ENCODE measurements at places on chromosomes 11 and 22.

GRCh38 chr11:14411818-14412217, 52.8 kb upstream of the RRAS2 start:
- DNase-seq = no peak

DNA sequence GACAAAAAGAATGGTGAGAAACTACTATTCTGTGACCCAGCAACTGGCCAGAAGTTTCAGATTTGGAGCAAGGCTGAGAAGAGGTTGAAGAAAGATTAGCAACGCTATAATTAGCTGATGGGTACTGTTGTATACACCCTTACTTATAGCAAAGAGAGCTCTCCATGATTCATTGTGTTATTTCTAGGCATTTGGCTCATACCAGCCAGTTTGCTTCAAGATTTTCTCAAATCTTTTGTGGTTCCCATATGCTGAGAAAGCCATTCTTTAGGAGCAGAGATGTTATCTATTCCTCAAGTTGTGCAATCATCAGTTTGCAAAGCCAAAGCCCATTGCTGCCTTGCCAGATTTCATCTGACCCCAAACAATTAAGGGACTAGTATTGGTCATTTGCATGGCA, 179.4 kb downstream of the ETS1 start:
- no peak for DNase-seq

DNA sequence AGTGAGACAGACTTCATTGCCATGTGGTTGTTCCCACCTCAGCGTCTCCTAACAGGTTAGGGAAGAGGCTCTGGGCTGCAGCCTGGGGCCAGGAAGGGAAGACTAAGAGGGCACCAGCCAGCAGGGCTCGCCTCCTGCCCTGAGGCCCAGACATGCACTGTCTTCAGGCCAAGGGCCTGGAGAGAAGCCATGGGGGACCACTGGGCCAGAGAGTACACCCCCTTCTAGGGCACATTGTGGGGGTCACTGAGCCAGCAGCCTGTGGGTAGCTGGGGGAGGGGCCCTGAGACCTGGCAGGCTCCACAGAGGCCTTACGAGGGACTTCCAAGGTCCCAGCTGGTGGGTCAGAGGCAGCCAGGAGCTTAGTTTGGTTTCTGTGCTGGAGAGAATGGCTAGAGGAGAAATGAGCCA, 25.0 kb upstream of the MYRF start:
- no peak for DNase-seq

DNA sequence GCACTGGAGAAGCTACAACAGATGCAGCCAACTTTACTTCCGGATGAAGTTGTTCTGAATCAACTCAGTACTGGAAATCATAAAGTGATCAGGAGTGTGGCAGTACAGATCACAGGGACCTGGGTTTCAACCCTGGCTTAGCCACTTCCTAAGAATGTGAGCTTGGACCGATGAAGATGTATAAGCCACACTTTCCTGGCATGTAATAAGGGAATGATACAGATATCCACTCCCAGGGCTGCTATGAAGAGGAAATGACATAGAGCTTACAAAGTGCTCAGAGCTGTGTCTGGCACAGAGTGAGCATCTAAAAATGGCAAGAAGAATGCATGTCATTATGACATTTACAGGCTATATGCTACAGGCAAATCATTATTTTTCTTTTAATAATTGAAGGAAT, 378.7 kb downstream of the NTM start:
- no peak for DNase-seq

GRCh38 chr11:69374946-69375310, 81.0 kb downstream of the MYEOV start:
- DNase-seq = no peak

DNA sequence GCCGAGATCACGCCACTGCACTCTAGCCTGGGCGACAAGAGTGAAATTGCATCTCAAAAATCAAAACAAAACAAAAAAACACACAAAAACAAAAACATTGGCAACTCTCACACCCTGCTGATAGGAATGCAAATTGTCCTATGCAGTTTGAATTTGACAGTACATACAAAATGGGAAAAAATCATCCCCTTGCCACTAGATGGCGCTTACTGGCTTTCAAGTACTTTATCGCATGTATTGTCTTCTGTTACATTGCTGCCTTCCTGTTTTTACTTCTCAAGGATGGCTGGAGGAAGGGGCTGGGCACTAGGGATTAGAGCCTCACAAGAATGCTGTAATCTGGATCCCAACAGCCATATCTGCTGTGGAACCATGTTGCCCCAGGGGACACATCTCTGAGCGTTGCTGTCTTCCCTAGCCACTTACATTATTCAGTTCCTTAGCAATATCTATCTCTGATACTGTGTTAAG, 59.4 kb upstream of the A4GALT start:
- DNase-seq = no peak

DNA sequence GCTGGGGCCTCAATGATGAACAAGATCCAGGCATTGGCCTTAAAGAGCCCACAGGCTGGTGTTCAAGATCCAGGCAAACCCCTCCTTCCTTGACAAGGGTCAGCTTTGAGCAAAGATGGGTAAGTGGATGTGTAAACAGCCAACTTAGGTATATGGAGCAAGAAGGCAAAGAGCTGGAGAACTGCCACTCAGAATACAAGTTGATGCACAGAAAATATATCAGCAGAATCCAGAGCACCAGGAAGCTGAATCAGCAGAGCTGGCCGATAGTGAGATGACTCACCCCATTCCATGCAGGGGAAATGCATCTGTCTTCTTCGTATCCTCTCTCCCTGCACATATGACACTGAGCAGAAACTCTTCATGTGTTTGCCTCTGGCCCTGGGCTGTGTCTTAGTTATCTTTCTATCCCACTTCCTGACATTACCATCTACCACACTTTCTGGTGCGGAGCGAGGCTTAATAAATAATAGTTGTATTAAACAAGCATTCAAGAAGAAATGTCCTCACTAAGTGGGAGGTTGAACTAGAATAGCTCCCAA, 57.8 kb downstream of the ENDOD1 start:
- DNase-seq = no peak

DNA sequence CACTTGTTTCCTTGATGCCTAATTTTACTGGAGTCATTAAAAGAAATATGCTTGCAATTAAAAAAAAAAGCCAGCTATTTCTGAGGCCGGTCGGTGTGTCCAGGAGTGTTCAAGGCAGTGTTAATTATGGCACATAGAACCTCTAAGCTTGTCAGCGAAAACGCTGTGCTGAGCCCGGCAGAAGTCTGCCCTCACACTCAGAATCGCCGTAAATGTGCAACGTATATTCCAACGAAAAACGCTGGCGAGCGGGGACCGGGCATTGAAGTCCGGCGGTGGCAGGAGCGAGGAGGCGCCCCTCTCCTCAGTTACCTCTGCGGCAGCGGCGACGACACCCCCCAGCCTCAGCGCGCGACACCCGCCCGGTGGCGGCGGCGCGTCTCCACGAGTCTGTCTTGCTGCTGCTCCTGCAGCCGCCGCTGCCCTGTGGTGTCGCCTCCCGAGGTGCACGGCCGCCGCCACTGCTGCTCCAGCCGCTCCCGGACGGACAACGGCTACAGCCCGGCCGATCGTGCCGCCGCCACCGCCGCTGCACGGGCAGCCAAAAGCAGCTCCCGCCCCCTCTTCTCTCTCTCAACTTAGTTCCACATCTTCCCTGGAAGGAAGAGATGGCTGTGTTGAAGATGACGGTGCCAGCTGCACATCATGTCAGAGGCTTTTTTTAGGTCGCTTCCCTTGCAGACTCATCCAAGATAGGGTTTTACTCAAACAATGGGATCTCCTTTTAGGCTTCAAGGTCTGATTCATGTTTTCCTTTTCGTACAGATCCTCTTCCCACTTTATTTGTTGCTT, 56.0 kb downstream of the JAM3 start:
- no peak for DNase-seq

DNA sequence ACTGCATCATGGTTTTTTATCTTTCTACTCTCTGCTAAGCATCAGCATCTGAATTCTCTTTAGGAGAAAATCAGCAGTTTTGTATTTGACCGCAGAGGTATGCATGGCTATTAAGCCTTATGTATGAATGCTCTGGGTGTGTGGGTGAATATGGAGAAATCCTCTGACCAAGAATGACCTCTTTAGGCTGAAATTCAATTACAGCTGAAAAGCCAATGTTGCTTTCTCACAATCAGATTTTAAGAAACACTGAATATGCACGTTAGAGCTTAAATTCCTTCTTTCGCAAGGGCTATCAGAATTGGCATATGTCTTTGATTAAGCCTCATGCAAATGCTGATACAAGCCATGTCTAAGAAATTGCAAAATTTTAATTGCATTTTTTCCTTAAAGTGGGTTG, 43.2 kb downstream of the ARHGAP42 start:
- no peak for DNase-seq

DNA sequence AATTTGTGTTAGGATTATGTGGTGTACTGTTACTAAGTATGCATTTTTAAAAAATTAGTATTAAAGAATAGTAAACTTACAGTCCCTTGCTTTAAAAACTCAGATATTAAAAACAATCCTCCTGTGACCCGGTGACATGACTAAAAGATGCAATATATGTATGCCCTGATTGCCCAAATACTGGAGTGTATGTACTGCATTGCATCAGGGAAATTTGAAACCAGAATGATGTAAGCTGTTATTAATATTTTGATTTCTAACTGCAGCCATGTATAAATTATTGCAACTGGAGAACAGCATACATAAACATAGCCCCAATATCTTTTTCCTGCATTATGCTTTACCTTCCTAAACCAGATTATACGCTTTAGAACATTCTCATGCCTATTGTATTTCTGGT, 3.7 kb upstream of the HSPA8 start:
- no peak for DNase-seq

GRCh38 chr22:22547226-22547625, 11.8 kb downstream of the PRAME start:
- no peak for DNase-seq

GRCh38 chr22:19805821-19806212, 45.2 kb downstream of the TBX1 start:
- no peak for DNase-seq

- peak; percentile 51 for DNase-seq
Observed at GRCh38 chr22:38316364-38317121, 690 bp downstream of the CSNK1E start.

GRCh38 chr22:46826438-46827135, 64.1 kb downstream of the TBC1D22A start:
- DNase-seq = no peak

DNA sequence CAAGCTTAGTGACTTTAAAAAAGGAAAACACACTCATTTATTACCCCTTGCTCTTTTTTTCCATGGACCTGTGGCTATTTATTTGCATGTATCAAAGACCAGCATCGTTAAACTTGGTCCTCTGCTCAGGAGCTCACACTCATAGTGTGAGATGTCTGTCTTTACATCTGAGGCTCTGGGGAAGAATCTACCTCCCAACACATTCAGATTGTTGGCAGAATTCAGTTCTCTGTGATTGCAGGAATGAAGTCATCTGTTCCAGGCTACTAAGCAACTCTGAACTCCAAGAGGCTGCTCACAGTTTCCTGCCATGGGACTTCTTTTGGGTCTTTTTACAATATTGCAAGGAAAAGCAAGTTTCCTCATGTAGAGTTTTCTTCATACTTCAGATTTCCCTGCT, 138.8 kb downstream of the LRRC4C start:
- DNase-seq = no peak

DNA sequence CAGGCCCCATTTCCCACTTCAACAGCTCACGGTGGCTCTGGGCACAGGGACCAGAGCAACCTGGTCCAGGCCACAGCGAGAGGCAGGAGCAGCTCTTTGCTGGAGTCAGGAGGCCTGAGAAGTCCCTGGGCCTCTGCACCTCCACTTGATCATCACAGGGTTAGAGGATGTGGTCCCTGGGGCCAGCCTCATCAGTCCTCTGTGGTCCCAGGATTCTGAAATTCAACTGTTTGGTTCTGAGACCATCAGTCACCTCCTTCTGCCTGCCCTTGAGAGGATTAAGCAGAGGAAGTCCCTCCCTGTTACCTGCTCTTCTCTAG, 24.9 kb upstream of the CBX7 start:
- DNase-seq = no peak

- DNase-seq = no peak
Observed at GRCh38 chr22:19604711-19605268, 80.6 kb upstream of the CLDN5 start.

DNA sequence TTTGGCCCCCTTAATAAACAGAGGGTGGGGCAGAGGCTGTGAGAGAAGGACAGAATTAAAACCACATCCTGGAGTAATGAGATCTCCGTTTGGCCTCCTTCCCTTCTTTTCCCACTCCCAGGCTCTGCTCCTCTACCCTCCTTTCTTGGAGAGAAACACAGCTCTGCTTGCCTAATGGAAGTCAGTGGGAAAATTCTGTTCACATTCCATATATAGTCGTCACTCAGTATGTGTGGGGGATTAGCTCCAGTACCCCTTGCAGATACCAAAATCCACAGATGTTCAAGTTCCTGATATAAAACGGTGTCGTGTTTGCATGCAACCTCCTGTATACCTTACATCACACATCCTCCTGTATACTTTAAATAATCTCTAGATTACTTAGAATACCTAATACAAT, 37.6 kb upstream of the THY1 start:
- no peak for DNase-seq

DNA sequence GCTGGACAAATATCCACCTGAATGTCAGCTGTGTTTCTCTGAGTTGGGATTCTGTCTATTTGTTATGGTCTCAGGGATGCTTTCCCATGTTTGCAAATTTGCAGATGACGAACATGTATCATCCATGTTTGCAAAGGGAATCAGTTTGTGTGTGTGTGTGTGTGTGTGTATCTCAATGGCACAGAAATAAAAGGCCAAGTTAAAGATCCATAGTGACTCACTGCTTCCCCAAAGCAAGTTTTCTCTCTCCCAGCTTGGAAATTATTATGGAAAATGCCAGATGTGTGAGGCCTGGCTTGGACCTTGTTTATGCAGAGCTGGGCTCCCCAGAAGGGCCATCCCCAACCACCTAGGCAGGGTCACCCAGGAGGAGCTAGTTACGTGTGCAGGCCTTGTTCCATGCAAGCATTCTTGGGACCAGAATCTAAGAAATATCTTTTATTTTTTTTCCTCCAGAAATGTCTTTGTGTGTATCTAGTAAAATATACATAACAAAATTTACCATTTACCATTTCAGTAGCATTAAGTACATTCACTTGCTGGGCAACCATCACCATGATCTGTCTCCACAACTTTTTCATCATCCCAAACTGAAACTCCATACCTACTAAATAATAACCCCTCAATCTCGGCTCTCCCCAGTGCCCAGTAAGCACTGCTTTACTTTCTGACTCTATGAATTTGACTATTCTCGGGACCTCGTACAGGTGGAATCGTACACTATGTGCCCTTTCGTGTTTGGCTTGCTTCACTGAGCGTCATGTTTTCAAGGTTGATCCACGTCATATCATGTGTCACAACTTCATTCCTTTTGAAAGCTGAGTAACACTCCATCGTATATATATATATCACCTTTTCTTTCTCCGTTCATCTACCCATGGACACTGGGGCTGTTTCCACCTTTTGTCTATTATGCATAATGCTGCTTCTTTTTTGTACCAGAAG, 56.6 kb upstream of the WNT7B start:
- no peak for DNase-seq

GRCh38 chr22:47023871-47024270, 261.4 kb downstream of the TBC1D22A start:
- DNase-seq = no peak

All from CD4-positive, alpha-beta T cell (primary cell).